Astrocyte of the spinal cord (primary cell): ENCODE measurements at places on chromosomes 12 and 14.

GRCh38 chr12:78928200-78929074, 63.9 kb downstream of the SYT1 start:
- peak; percentile 83 for DNase-seq

DNA sequence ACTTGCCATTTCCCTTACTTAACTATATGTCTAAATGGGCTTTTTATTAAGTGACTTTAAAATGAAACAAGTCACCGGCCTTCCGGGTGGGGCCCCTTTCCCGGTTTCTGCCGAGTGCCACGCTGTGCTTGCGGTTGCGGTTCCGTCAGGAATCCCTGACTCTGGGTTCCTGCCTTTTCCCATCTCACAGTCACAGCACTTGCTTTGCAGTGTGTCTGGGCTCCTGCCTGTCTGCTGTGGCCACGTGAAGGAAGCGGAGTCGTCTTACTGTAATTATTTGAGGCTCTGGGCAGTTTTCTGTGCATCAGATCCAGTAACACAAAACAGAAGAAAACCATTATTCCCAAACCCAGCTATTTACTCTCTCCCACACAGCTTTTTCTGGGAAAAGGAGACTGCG, 44.0 kb upstream of the FRMD6 start:
- DNase-seq = peak; percentile 51

GRCh38 chr12:12081836-12082497, 11.2 kb downstream of the BCL2L14 start:
- peak; percentile 55 for DNase-seq

DNA sequence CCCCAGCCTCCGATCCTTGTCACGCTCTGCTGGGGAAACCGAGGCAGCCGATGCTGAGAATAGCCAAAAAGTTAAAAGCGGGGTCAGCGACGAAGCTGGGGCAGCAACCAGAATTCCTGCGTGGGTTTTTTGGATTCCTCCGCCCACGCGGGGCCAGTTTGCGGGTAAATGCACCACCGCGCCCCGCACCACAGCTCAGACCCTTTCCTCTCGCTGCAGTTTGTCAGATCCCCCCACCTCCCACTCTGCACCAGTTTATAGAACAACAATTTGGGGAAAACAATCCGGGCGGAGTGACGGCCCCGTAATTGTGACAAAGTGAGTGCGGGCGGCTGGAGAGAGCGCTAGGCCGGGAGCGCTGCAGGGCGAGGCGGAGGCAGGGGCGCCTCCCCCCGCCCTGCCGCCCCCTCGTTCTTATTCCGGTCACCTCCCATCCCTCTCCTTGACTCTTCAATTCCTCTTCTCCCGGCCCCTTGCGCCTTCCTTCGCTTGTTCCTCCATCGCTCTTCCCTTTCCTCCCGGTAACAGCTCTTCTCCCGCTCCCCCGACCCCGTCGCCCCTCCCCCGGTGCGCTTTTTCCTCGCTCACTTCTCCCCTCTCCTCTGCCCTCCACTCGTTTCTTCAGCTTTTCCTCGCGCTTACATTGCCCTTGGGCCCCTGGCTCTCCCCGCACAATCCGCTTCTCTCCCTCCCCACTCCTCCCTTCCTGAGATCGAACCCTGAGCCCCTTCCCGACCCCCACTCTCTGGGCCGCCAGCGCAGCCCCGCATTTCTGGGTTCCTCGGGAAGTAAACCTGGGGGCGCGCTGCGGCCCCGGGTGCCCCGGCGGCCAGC, 646 bp upstream of the DNAJC22 start:
- DNase-seq = no peak

DNA sequence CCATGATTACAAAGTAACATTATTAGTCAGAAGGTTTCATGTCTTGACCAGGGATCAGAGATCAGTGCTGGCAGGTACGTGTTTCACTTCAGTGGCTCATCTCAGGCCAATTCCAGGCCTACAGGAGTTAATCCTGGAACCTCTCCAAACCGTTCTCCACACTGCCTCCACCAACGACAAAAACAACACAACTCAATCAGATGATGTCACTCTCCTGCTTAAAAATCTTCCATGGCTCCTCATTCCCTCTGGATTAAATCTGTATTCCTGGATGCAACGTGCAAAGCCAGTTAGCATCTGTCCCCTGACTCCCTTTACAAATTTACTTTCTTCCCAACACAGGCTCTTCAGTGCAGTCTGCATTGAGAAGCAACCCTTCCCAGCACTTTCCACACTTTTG, 34.3 kb upstream of the TXNRD1 start:
- DNase-seq = peak; percentile 42

DNA sequence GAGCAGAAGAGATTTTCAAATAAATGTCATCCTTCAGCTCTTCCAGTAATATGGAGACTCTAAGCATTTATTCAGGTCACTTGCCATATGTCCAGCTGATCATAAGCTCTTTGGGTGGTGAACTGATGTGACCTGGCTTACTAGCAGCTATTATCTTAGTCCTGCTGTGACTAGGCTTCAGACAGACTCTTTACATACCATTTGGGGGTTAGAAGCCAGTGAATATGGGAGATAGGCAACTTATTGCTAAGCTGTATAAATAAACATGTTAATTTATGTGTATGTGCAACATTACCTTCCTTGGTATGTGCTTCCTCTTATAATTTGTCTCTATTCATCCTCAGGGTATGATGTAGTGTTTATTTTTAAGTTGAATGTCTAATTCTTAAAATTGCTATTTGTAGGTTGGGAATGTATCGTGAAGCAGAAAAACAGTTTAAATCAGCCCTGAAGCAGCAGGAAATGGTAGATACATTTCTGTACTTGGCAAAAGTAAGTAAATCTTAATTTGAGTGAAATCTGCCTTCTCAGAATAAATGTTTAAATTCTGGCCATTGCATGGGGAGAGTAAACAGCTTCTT, 32.4 kb downstream of the TTC8 start:
- peak; percentile 51 for DNase-seq

GRCh38 chr14:64879635-64880220, at the start of gene SPTB:
Gene SPTB, minus strand, starts transcription at chr14:64879907. Its CDS starts 56,813 bp downstream, at chr14:64823094.
- DNase-seq = no peak

DNA sequence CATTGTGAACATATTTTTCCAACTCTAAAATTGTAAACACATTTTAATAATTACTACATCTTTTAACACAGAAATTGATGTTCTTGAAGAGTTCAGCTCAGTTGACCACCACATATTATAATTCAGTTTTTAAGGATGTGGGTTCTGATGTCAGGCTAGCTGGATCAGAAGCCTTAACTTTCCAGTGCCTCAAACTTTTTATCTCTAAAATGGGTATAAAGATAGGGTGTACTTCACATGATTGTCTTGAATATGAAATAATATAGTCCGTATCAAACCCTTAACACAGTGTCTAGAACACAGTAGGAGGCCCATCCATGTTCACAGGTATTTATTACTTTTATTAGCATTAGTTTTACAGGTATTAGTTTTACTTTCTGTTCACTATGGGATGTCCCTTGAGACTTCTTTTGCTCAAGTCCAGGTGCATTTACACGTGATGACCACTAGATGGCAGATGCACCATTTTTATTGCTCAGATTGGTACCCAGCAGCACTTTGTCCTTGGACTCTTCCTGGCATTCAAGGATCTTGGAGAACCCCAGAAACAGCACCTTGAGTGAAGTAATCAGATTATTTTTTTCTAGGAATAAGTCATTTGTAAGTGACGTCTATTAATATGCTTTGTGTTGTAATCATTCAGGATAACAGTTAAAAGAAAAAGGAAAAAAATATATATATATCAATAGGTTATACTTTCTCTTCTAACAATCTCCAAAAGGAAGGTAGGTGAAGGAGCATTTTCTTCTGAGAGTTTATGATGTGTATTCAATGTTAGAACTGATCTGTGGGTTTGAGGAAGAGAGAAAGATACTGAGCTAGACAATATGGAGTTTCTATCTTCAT, 580.2 kb downstream of the ETNK1 start:
- peak; percentile 70 for DNase-seq

- no peak for DNase-seq
Measured at GRCh38 chr14:77843195-77843594, 43.3 kb downstream of the ADCK1 start.

- DNase-seq = no peak
Measured at GRCh38 chr12:132125736-132126135, 18.4 kb downstream of the DDX51 start.

DNA sequence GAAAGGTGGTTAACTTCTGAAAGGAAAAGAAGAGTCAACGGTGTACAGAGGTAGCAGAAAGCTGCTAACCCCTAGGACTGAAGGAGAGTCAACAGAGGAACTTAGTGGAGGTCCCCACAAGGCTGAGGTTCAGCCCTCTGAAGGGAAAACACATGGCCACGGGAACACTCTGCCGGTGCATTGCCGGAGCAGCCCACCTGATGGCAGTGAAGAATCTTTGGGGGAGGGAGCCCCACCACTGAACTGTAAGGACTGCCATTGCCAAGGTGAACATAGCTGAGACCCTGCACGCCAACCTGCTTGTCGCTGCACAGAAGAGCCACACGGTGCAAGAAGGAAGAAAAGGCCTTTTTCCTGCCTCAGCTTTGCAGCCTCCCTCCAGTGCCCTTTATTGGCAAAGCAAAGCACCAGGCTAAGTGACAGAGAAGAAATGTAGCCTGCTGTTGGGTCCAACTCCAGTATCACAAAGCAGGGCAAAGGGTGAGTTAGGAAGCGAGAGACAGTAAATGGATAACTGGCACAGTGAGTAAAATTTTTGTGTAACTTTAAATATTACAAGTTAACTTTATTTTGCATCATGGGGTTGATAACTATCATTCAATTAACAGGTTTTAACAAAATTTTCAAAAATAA, 76.9 kb downstream of the LIN52 start:
- DNase-seq = no peak

DNA sequence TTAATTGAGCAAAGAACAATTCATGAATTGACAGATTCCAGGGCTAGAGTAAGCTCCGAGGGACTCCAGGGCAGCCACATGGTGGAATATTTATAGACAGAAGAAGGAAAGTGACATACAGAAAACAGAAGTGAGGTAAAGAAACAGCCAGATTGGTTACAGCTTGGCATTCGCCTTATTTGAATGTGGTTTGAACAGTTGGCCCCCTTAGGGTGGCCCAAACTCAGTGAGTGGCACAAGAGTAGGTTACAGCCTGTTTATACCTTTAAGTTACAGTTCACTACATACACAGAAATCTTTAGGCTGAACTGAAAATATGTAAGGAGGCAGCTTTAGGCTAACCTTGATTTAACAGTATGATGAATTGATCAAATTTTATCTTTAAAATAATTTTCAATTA, 174.5 kb upstream of the CNOT2 start:
- DNase-seq = no peak

GRCh38 chr12:51392556-51393237, 1.5 kb upstream of the GALNT6 start:
- DNase-seq = no peak

GRCh38 chr12:122067548-122067947, 11.0 kb upstream of the MLXIP start:
- DNase-seq = no peak

GRCh38 chr14:99413172-99413571, 67.5 kb downstream of the SETD3 start:
- DNase-seq = peak; percentile 30

- DNase-seq = no peak
Measured at GRCh38 chr12:3944620-3945019, 71.4 kb upstream of the PARP11 start.

DNA sequence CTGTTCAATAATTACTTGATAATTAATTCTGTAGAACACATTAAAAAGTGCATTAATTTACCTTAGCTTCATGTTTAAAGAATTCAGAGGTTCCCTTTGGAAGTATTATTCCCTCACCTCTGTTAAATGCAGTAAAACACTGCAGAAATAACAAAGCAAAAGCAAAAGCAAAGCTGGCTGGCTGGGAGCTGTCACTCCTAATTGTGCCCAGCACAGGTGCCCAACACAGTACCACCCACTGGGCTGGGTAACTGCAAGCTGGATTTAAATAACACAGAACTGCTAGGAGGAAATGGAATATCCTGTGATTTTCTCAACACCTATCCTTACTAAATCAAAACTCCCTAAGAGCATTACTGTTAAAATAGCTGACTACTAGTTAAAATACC, 72.6 kb downstream of the SLC2A13 start:
- DNase-seq = no peak

DNA sequence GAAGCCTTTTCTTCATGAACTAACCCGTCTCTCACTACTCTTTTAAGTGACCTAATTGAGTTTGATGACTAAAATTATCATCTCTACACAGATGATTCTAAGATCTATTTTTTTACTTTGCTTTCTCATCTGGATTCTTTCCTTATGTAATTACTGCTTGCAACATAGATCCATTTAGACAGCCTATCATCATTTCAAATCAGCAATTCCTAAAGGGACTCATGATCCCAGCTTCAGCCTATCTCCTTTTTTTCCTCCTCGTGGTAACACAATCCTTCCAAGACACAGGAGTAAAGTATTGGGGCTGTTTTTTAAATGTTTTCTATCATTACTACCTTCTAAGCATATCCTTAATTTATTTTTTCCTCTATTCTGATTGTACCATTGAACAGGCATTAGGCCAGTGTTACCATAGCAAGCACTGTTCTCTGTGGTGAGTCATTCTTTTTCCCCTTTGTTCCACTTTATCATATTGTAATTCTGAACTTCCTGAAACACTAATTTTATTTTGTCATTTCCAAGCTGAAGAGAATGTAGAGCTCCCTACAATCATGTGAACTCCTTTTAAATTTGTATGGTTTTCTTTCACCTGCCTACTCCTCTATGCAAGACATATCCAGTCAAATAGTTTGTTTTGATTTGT, 190.4 kb upstream of the FAR2 start:
- DNase-seq = peak; percentile 69

DNA sequence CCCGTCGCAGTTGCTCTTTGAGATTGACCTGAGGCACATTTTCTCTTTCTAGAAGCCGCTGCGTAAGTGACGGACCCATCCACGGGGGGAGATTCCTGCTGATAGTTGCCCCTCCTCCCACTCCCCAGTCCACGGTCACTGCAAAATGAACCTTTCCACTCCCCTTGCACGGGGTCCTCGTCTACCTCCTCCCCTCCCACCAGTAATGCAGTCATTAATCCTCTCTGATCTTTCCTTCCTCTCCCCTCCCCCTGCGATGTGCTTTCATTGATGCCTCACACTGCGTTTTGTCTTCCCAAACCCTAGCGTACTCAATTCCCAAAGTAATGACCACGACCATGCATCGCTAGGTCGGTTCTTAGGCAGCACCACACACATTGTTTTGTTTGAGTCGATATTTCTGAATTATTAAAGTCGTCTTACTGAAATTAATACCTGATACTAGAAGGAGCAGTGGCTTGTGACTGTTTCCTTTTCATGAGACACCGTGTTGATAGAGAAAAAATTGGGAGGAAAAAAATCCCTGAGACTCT, 857 bp downstream of the ETNK1 start:
- DNase-seq = peak; percentile 45

DNA sequence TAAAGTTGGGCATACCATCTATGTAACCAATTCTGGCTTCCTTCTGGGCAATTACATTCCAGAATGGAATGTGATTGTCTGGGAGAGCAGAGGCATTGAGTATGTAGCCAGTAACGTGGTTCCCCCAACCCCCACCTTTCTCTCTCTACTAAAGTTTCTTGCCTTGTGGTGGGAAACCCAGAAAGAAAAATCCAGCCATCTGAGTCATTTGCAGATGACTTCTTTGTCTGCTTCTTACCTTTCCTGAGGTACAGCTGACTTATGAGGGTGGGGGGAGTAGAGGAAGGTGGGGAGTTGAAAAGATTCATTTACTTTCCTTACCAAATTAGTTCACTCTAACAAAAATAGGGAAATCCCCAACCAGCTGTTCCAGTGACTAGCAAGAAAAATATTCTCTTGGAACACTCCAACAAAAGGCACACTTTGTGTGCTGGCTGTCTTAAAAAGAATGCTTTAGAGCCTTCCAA, 112.1 kb upstream of the FRMD6 start:
- peak; percentile 94 for DNase-seq
